Activated B cell treated with CpG ODN at 0.5 μM for 24 hours (primary cell): ENCODE measurements at places on chromosomes 3 and 15. TPM values are rescaled to one million over a fixed set of nuclear protein-coding genes. Genes with fewer than 3 reads are reported as not detected.

- no peak for DNase-seq
- H3K4me3 ChIP-seq = no peak overlapping the region
- H3K27me3 ChIP-seq = peaks cover 6% of the 10 kb centered on the region
- no peaks in the 10 kb centered on the region for H3K36me3 ChIP-seq
- H3K27ac ChIP-seq = no peak overlapping the region
These were observed 95.9 kb downstream of the LIPC start for GRCh38 chr15:58527573-58528187.

LMLN gene
- 2.9 and 4.1 TPM in 2 replicates for total RNA-seq

GRCh38 chr3:101038393-101038792 is 45.2 kb upstream of the ABI3BP start:
- H3K4me3 ChIP-seq = no peak overlapping the region
- no peaks in the 10 kb centered on the region for H3K36me3 ChIP-seq
- no peaks in the 10 kb centered on the region for H3K4me1 ChIP-seq
- DNase-seq = no peak

DNA sequence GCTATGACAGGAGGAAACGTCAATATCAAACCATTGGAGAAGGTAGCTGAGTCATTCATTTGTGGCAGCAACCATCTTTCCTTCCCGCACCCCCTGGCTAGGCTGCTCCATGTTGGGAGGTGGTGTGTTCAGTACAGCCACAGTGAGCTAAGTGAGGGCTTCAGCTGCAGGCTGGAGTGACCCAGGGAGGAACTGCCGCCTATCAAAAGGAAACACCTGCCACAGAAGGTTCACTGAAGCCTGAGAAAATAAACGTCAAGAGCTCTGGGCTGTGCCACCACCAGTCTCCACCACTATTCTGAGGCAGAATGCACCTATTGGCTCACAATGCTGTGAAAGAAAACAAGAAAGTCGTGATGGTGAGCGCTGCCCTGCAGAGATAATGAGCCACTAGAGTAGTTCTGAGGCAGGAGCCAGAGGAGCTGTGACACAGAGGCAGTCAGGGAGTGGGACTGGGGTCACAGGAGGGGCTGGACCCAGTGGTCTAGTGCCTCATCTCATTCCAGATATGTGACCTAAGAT is 34.8 kb upstream of the CD47 start:
- H3K4me1 ChIP-seq = peaks cover 94% of the 10 kb centered on the region
- H3K36me3 ChIP-seq = peaks cover 32% of the 10 kb centered on the region
- peak overlapping the region; percentile 100 for H3K27ac ChIP-seq
- no peaks in the 10 kb centered on the region for H3K27me3 ChIP-seq

IGDCC3 gene
- not detected in 2 replicates for total RNA-seq

DNA sequence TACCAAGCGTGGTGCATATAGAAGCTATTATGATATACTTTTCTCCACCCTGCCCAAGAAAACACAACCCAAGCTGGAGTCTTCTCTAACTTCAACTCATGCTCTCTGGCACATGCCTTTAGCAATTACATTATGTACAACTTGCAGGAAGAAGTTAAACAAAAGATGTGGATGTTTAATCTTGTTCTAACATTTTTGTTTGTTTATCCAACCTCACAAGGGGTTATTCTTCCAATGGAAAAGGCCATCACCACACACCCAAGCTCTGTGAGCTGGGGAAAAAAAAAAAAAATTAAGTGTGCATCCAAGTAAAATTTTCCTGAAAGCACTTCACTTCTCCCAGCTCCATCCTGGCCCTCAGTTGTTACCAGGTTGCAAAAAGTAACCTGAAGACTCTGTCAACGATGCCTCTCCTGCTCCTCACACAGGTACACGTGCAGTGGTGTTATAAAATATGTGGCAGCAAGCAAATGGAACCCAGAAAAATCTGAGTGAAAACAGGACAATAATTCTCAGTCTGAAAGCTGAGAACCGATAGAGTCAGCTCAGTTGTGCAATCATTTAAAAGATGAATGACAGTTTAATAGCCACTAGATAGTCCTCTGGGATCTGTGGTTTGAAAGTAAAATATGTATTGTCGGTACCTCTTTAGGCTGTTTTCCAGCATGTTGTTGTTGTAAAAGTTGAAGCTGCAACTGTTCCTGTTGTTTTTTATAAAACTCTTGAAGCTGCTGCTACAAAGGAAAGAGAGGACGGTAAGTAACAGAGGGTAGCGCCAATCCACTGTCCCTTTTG is 531.4 kb downstream of the FOXP1 start:
- peak overlapping the region; percentile 19 for H3K4me3 ChIP-seq
- no peak overlapping the region for H3K27ac ChIP-seq
- peaks cover 95% of the 10 kb centered on the region for H3K36me3 ChIP-seq
- DNase-seq = no peak
- no peaks in the 10 kb centered on the region for H3K27me3 ChIP-seq

TUSC7 gene
- total RNA-seq = not detected in 2 replicates

CILP gene
- 0.10 and 0.18 TPM in 2 replicates for total RNA-seq

YEATS2 gene
- 24.0 and 26.2 TPM in 2 replicates for total RNA-seq

- no peak overlapping the region for H3K4me3 ChIP-seq
- H3K27me3 ChIP-seq = no peaks in the 10 kb centered on the region
- no peaks in the 10 kb centered on the region for H3K36me3 ChIP-seq
- no peak for DNase-seq
- no peak overlapping the region for H3K27ac ChIP-seq
These were observed 55.3 kb downstream of the ARHGAP31 start for GRCh38 chr3:119349354-119350041.

GRCh38 chr3:125511420-125512118 is 8.4 kb downstream of the SNX4 start:
- H3K4me1 ChIP-seq = peaks cover 28% of the 10 kb centered on the region
- peak overlapping the region; percentile 30 for H3K27ac ChIP-seq
- no peaks in the 10 kb centered on the region for H3K27me3 ChIP-seq
- DNase-seq = no peak
- H3K36me3 ChIP-seq = peaks cover 62% of the 10 kb centered on the region

- H3K27me3 ChIP-seq = no peaks in the 10 kb centered on the region
- peaks cover 9% of the 10 kb centered on the region for H3K4me1 ChIP-seq
- H3K36me3 ChIP-seq = peaks cover 30% of the 10 kb centered on the region
- no peak overlapping the region for H3K27ac ChIP-seq
These were observed 119.9 kb upstream of the MELTF start for GRCh38 chr3:197149528-197149927.

DNA sequence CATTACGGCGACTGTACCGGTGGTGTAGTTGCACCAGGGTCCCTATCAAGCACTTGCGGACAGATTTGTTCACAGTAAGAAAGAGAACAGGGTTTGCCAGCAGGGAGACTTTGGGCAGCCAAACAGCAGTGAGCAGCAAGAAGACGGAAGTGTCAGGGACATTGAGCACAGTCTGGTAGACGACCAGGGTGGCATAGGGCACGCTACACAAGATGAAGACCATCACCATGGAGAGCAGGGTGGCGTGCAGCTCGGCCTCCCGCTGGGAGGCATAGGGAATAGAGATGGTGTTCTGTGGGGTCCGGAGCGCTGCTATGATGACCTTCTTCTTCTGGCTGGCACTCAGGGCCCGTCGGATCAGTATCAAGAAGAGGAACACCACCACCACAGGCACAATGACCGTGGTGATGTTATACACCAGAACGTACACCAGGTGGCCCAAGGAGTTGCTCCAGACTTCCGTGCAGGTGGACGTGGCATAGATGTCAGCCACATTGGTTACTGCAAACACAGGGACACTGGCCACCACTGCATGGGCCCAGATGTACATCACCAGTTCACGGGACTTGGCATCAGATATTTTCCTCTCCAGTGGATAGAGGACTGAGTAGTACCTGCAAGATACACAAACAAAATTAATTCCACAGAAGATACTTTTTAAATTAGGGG is 19.1 kb upstream of the FSIP1 start:
- DNase-seq = no peak
- H3K36me3 ChIP-seq = no peaks in the 10 kb centered on the region
- no peak overlapping the region for H3K4me3 ChIP-seq
- no peaks in the 10 kb centered on the region for H3K4me1 ChIP-seq
- peaks cover 14% of the 10 kb centered on the region for H3K27me3 ChIP-seq
- no peak overlapping the region for H3K27ac ChIP-seq

DNA sequence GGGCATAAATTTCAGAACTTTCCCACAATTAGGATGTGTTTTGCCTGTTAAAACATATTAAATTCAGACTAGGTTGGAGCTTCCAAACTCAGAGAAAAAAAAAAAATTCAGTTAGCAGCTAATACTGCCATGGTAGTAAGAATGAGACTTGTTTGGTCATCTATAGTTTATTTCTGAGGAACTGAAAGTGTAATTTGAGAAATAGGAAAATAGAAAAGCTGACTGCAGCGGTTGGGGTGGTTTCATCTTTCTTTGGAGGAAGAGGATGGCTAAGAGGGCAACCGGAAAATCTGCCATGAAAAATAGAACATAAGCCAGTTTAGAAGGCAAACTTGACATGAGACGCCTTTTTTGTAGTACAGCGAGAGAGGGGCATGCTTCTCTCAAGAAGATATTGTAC is 371.2 kb upstream of the ROBO2 start:
- no peaks in the 10 kb centered on the region for H3K27me3 ChIP-seq
- no peaks in the 10 kb centered on the region for H3K4me1 ChIP-seq
- H3K4me3 ChIP-seq = no peak overlapping the region
- no peaks in the 10 kb centered on the region for H3K36me3 ChIP-seq

FSD2 gene
- not detected in 2 replicates for total RNA-seq

DNA sequence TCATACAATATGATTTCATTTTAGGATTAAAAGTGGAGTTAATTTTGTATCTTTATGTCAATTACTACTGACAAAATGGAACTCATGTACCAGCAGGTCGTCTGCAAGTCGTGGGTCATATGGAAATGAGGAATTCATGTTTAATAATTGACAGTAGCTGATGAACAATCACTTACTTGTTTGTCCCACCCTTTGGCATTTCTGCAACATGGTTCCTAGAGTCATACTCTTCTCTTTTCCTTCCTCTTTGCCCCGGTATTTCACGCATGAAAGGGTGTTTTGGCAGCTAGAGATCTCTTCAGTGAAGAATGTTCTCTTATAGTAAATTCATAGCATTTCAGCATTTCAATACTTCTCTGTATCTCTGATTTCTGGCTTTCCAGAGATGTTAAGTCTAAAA is 133.3 kb upstream of the SLC24A5 start:
- DNase-seq = no peak
- H3K36me3 ChIP-seq = no peaks in the 10 kb centered on the region
- H3K4me3 ChIP-seq = no peak overlapping the region
- H3K27me3 ChIP-seq = peaks cover 2% of the 10 kb centered on the region

- H3K4me3 ChIP-seq = no peak overlapping the region
- no peaks in the 10 kb centered on the region for H3K4me1 ChIP-seq
- no peaks in the 10 kb centered on the region for H3K36me3 ChIP-seq
- DNase-seq = no peak
- H3K27me3 ChIP-seq = peaks cover 14% of the 10 kb centered on the region
These were observed 98.1 kb downstream of the ZPLD1 start for GRCh38 chr3:102532901-102533300.

GRCh38 chr3:4595710-4596113 is 102.6 kb downstream of the ITPR1 start:
- H3K36me3 ChIP-seq = peaks cover 18% of the 10 kb centered on the region
- no peaks in the 10 kb centered on the region for H3K27me3 ChIP-seq
- peaks cover 89% of the 10 kb centered on the region for H3K4me1 ChIP-seq

SNTN gene
- not detected in 2 replicates for total RNA-seq

DNA sequence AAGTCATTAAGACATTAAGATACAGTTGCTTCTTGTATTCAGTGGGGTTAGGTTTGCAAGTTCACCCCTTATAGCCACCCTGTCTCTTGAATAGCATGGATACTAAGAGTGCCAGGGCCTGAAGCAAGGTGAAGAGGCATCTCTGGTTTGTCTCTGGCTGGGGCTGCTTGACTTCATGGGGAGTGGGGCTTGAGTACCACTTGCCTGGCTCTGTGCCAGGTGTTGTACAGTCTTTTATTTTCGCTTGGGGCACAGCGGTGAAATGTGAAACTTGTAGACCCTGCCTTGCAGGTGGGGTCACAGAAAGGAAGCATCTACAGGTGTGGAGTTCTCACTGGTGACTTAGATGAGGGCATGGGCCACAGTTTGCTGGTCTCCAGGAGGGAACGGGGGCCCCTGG is 152.1 kb downstream of the PDE8A start:
- no peaks in the 10 kb centered on the region for H3K27me3 ChIP-seq
- H3K4me1 ChIP-seq = no peaks in the 10 kb centered on the region
- no peak overlapping the region for H3K27ac ChIP-seq
- peaks cover 82% of the 10 kb centered on the region for H3K36me3 ChIP-seq
- no peak overlapping the region for H3K4me3 ChIP-seq

FRG2C gene
- total RNA-seq = not detected in 2 replicates

PLSCR4 gene
- total RNA-seq = not detected in 2 replicates

GRCh38 chr15:96325541-96326327 is 4.8 kb upstream of the NR2F2 start:
- peaks cover 10% of the 10 kb centered on the region for H3K4me1 ChIP-seq
- DNase-seq = no peak
- no peaks in the 10 kb centered on the region for H3K36me3 ChIP-seq

CLRN1 gene
- total RNA-seq = not detected in 2 replicates

LINS1 gene
- 31.9 and 33.3 TPM in 2 replicates for total RNA-seq

- no peak overlapping the region for H3K27ac ChIP-seq
- peaks cover 19% of the 10 kb centered on the region for H3K4me1 ChIP-seq
- H3K27me3 ChIP-seq = peaks cover 10% of the 10 kb centered on the region
- no peak for DNase-seq
- H3K4me3 ChIP-seq = peak overlapping the region; percentile 25
- no peaks in the 10 kb centered on the region for H3K36me3 ChIP-seq
These were observed 59.0 kb downstream of the RORA start for GRCh38 chr15:61169904-61170695.

- H3K27ac ChIP-seq = no peak overlapping the region
- H3K36me3 ChIP-seq = peaks cover 6% of the 10 kb centered on the region
- H3K27me3 ChIP-seq = peaks cover 4% of the 10 kb centered on the region
- no peak for DNase-seq
These were observed 2.8 kb upstream of the SLC28A2 start for GRCh38 chr15:45249125-45249780.

GRCh38 chr3:127273206-127273605 is 14.6 kb downstream of the PRR20G start:
- no peak overlapping the region for H3K27ac ChIP-seq
- no peak overlapping the region for H3K4me3 ChIP-seq
- peaks cover 7% of the 10 kb centered on the region for H3K27me3 ChIP-seq

DNA sequence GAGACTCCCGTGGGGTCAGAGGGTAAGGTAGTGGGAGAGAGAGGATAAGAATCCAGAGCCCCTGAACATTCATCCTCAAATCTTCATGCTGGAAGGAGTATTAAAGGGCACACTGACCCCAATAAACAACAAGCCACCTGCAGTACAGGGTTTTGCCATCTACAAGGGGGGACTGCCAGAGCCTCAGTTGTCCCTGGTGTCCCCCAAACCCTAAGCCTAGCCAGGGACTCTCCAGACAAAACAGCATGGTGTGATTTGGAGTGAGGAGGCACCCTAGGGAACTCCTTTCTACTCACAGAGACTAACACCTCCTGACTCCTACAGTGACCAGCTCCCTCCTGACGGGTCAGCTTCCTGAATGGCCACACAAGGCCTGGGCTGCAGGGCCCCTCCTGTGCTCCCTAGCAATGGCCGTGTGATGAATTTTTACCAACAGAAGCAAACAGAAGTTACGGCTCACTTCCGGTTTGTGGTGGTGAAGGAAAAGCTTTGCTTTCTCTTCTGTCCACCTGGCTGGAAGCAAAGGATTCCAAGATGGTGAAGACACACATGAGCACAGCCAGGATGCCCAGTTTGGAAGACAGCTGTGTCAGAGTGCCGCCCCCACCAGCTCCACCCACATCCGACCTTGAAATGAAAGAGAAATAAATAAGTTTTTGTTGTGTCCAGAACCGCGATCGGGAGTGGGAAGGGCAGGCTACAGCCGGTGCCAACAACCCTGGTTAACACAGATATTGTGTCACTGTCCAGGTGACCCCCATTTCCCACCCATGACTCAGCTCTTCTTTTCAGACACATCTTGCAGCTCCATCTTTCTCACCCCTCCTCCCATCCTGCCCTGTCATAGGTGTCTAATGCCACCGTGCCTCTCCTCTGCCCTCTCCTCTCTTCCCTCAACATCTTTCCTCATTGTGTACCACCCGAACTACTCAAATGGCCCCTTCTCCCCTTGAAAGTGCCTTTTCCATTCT is 69.6 kb upstream of the ATP13A3 start:
- peaks cover 4% of the 10 kb centered on the region for H3K4me1 ChIP-seq
- DNase-seq = no peak
- no peaks in the 10 kb centered on the region for H3K36me3 ChIP-seq
- peaks cover 11% of the 10 kb centered on the region for H3K27me3 ChIP-seq
- peak overlapping the region; percentile 69 for H3K4me3 ChIP-seq
